ACHN (cell line): ENCODE measurements at places on chromosomes 3 and 15.

DNA sequence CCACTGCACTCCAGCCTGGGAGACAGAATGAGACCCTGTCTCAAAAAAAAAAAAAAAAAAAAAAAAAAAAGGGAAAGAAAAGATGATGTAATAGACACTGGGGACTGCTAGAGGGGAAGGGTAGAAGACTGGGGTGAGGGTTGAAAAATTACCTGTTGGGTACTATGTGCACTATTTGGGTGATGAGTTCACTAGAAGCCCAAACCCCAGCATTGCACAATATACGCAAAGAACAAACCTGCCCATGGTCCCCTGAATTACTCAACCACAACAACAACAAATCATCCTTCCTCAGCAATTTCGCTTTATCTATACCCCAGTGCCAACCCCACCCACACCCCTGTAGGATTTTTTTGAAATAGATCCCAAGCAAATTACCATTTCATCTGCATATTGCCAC, 13.5 kb downstream of the NIPA1 start:
- DNase-seq: no peak

DNA sequence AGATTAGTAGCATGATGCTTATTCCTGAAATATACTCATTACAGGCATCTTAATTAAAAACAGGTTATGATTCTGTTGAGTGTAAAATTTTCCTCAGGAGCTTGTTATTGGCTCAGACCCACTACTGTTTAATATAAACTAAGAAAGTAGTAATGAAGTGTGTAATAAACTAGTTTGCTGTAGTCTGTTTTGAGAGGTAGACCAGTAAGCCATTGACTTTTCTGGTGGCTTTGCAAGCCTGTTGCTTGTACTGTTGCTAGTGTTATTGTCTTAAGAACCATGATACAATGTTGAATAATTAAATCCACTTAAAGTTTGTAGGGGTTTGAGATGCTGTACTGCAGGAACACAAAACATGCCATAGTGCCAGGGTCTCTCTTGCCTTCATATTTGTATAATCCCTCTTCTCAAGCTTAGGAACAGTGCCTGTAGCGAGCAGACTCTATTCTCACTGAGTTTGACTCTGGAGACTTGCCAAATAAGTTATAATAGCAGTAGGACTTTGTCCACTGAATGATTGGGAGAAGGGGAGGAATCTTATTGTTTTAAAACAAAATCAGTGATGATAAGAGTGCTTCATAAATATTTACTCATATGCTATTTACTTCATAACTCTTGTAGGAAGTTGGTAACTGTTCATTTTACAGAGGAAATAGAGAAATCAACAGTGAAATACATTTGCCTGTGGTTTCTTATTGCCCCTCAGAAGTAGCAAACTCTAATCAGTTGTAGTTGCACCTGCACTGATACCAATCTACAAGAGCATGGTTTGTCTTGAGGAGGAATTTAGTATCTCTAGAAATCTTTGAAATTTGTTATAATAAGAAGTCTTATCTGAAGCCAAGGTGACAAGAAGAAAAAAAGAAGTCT, 13.4 kb downstream of the TCF12 start:
- DNase-seq: no peak

DNA sequence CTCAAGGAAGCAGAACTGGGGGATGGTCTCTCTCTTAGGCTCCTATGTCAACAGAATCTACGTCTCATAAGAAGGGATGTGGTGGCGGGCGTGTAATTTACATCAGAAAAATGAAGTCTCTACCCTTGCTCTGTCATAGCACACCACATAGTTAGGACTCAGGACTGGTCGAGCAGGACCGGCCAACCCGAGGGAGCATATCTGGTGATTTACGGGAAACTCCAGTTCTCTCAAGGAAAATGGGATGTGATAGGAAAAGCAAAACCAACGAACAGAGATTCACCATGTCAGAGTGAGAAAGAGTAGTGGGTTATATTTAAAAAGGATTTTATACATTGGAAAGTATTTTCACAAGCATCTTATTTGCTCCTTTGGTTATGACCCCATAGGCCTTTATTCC, 54.7 kb downstream of the IGF2BP2 start:
- DNase-seq: no peak

- DNase-seq: no peak
These were observed 25.9 kb upstream of the BBX start for GRCh38 chr3:107496855-107497254.

- DNase-seq: no peak
These were observed 34.5 kb downstream of the TKT start for GRCh38 chr3:53221345-53221744.

DNA sequence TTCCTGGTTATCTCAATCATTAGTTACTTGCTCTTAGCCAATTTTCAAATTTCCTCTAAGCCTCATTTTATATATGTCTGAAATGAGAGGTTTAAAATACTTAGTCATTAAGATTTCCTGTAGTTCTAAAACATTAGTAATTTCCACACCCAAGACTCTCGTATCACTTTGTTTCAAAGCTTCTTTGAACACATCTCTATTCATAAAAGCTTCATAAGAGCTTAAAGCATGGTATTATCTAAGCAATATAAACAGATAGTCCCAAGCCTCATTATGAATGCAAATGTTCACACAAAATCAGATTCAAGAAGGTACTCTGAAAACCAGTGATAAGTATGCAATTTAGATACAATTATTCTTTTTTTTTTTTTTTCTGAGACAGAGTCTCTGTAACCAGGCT, 217.0 kb downstream of the FMN1 start:
- DNase-seq: no peak
